ENCODE measurements at places on chromosomes 7 and 10.

DNA sequence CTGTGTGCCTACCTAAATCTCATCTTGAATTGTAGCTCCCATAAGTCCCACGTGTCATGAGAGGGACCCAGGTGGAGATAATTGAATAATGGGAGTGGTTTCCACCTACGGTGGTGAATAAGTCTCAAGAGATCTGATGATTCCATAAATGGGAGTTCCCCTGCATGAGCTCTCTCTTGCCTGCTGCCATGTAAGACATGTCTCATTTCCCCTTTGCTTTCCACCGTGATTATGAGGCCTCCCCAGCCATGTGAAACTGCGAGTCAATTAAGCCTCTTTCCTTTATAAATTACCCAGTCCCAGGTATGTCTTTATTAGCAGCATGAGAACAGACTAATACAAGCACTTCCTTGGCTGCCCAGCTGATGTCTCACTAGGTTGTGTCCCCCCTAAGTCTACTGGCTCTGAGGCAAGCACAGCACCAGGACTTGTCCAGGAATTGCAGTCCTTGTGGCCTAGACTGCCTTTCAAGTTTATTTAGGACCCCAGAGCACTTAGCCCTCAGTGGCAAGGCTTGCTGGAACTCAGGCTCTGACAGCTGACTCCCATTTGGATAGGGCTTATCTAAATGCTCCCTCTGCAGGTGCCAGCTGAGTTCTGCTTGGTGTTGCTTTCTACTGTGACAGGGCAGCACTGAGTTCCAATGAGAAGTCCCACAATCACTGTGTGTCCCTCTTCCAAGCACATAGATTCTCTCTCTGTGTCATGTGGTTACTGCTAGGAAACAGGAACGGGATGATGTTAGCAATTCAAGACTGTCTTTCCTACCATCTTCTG is 59.0 kb upstream of the TAS2R16 start:
- no peak for DNase-seq

- DNase-seq: no peak
Measured at GRCh38 chr10:8402576-8402975, 348.1 kb downstream of the GATA3 start.

DNA sequence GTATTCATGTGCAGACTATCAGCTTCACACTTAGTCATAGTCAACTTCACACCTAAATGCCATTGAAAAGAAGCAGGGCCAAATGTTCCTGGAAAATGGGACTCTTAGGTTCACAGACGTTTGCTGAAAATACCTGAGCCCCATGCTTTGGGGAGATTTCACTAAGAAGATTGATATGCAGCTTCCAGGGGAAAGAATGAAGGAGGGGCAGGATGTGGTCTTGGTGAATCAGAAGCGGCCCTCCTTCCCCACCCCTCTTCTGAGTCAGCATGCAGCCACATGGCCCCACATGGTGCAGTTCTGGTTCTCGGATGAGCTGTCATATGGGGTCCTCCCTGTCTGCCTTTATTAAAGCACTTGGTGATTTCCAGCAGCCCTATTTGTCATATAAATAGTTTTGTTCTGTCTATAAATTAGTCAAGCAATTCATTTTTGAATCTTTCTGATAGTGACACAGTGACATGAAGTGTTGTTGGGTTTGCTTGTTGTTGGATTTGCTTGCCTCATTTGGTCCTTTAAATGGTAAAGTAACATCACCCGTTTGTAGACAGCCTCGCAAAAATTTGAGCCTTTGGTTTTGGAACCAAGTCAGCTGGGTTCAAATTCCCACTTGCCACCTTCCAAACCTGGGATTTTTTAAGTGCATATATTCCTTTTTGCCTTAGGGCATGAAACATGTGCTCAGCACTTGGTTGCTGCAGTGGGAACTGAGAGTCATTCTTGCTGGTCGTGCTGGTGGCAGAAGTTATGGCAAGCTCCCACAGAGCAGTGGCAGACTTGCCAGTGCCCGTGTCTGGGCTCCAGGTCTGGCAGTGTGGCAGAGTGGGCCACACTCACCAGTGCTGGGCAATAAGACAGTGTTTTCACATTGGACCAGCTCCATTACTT is 68.1 kb upstream of the CDK6 start:
- peak; percentile 100 for DNase-seq

DNA sequence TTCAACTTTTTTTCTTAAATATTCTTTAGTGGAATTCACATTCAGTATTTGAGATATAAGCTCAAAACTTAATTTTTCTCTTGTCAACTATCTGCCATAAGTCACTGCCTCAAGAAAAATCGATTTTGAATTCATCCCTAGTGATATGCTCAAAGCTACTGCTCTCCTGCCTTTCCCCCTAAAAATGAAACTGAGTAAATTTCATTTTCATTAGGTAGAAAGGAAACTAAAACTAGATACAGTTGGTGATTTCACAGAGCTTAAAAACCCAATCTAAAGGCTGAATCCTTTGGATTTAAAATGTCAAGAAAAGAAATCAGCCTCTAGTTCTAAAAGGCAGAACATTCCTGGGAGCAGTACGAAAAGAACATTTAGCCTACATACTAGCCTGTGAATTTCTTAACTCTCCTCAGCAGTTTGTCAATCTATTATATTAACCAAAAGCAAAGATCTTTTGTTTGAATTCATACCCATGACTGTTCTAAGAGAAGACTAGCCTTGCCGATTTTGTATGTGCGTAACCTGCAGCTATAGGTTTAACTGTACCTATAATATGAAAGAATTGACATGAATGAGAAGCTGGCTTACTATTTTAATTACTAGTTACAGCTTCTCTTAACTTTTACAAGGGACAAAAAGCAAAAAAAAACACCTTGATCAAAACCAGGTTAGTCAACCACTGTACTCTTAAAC is 4.9 kb upstream of the FAM53B start:
- DNase-seq: no peak

DNA sequence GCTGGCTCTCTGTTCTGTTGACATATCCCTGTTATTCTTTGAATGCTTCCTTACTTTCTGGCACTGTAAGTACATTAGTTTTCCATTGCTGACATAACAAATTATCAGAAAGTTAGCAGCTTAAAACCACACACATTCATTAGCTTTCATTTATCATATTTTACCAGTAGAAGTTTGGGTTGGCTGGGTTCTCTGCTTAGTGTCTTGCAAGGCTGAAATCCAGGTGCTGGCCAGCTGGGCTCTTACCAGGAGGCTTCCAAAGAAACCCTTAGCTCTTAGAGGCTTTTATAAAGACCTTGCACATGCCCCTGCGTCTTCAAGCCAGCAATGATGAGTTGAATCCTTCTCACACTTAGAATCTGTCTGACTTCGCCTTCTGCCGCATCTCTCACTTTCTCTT is 160.6 kb downstream of the MLLT10 start:
- DNase-seq: no peak

GRCh38 chr10:103244666-103245271 is 918 bp upstream of the RPEL1 start:
- DNase-seq: peak; percentile 77

GRCh38 chr10:58189269-58189668 is 78.4 kb downstream of the IPMK start:
- DNase-seq: no peak

- DNase-seq: no peak
Measured at GRCh38 chr7:95421000-95421846, 13.6 kb downstream of the PON2 start.

DNA sequence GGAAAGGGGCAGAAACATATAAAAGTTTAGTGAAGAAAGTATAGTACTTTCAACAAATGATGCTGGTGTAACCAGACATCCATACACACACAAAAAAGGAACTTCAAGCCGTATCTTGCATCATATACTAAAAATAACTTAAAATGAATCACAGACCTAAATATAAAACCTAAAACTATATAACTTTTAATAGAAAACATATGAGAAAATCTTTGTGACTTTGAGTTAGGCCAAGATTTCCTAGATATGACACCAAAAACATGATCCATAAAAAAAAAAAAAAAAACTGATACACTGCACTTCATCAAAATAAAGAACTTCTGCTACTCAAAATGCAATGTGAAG is 40.9 kb downstream of the NUDCD3 start:
- DNase-seq: no peak

DNA sequence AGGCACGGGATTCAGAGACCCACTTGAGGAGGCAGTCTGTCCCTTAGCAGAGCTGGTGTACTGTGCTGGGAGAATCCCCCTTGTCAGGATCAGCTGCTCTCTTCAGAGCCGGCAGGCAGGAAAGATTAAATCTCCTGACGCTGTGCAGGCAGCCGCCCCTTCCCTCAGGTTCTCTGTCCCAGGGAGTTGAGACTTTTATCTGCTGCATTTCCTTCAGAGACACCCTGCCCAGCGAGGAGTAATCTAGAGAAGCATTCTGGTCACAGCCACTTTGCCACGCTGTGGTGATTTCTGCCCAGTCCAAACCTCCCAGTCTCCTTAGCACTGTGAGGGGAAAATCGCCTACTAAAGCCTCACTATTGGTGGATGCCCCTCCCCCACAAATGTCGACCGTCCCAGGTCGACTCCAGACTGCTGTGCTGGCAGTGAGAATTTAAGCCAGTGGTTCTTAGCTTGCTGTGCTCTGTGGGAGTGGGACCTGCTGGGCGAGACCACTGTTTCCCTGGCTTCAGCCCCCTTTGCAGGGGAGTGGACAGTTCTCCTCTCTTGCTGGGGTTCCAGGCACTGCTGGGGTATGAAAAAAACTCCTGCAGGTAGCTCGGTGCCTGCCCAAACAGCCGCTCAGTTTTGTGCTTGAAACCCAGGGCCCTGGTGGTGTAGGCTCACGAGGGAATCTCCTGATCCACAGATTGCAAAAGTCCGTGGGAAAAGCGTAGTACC is 265.4 kb downstream of the ZWINT start:
- no peak for DNase-seq

DNA sequence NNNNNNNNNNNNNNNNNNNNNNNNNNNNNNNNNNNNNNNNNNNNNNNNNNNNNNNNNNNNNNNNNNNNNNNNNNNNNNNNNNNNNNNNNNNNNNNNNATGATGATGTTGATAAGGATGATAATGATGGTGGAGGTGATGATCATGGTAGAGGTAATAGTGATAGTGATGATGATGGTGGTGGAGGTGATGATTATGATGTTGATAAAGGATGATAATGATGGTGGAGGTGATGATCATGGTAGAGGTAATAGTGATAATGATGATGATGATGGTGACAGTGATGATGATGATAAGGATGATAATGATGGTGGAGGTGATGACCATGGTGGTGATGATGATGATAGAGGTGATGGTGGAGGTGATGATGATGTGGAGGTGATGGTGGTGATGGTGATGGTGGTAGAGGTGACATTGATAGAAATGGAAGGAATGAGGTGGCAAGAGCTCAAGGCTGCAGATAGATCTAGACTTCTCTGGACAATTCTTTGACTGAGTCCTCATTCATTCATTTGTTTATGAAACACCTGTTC is 47.8 kb downstream of the FAM20C start:
- DNase-seq: no peak

- peak; percentile 23 for DNase-seq
Measured at GRCh38 chr7:99112097-99112496, 31.8 kb downstream of the SMURF1 start.

GRCh38 chr7:148983200-148984146 is 44.8 kb downstream of the PDIA4 start:
- peak; percentile 82 for DNase-seq

DNA sequence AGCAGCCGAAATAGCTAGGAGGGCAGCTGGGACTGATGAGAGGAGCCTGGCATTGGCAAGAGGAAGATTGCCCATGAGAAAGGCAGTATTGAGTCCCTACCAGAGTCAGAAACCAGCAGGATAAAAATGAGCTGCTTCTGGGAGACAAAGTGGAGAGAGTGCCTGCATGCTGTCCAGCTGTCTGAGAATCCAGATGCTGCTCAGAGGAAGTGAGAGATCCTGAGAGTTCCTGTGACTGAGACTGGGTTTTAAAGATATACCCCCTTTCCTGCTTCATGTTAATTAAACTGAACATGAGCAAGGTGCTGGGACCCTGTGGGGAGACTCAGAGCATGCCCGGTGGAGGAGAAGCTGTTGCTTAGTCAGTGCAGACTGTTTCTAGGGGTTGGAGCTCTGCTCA is 107.5 kb downstream of the KIF20B start:
- no peak for DNase-seq

DNA sequence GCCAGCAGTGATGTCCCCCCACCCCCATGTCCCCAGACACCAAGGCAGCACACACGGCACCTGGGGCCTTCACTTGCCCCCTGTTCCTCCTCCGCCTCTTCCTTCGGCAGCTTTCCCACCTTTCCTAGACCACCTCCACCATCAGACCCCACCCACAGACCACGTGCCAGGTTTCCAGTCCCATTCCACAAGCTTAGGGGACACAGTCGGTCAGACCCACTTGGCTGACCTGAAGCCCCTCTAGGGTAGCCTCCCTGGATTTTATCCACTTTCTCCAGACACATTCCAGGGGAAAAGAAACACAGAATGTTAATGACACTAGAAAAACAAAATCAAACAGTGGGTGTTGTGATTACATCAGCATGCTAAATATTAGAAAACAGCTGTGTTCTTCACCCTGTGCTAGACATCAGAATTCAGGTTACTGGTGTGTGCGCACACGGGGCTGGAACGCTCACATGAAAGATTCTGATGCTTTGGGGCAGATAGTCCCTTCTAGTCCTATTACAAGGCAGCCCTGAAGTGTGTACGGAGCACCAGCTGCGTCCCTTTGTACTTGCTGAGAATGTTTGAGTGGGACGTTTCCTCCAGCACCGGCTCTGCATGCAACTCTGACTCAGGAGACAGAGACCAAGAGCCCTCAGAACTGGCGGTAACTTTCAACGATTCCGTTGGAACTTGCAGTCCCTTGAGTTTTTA is 75.5 kb upstream of the PPP2R2D start:
- DNase-seq: no peak

DNA sequence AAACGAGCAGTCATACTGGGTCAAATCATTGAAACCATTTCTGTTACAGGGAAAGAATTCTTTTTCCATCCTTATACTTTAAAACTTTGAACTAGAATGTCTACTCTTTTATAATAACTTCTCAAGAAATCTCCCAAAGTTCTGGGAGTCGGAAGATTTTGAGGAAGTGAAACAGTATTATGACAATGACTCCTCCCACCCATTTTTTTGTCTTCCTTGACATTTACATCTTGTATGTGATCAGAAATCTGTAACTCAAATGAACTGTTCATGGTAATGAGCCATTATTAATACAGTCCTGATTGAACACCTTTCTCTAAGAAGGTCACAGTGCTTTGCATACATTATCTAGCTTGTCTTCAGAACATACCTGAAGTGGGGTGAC is 227.4 kb downstream of the CELF2 start:
- DNase-seq: no peak

DNA sequence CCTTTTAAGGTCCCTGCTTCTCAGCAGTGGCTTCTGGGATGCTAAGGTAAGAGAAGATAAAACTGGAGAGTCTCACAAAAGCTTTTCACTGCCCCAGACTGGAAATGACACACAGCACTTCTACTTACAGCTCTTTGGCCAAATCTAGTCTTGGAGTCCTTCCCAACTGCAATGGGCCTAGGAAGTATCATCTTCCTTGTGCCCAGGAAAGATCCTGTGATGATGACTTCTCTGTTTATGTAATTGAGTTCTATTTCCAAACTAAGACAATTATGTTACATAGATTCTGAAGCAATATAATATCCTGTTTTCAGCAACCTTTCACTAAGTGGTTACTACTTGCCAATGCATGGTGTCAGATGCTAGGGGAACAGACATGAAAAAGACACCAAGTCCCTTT is 234.1 kb downstream of the PTEN start:
- no peak for DNase-seq
